ENCODE measurements at places on chromosomes 3 and 15.

DNA sequence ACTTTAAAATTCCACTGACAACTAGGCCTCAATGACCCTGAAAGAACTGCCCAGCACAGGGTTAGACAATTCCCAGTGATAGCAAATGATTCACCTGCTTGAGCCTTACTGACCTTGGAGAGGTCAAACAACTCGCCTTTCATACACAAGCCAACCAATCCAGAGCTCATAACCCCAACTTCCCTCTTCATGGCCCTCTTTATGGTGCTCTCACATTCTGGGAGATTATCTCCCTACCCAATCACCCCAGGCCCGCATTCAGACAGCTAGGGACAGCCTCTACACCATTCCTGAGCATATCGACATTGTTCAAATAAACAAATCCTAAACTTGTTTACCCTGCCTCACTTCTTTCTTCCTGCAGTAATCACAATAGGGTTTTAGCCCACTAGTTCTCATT lies 32.2 kb upstream of the COLQ start:
- no peak for DNase-seq

GRCh38 chr3:113051302-113051711 lies 60.5 kb downstream of the GTPBP8 start:
- DNase-seq, result peak; percentile 92

- no peak for DNase-seq
Measured at GRCh38 chr3:11907667-11908660, 61.3 kb upstream of the TAMM41 start.

DNA sequence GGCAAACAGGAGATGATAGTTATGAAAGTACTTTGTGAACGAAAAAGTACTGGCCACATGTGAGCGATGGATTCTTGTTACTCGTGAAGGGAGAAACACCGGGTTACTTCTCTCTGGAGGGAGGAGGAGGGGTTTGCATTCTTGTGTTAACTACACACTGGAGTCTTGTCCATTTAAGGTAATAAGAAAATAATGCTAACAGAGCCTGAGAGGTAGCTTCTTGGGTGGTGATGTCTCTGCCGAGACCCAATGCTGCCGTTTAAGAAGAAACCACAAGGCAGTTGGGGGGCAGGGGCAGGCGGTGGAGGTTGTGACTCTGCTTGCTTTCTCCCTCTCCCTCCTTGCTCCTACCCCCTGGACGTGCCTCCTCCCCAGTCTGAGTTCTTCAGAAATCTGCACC lies 100.9 kb upstream of the ROPN1 start:
- no peak for DNase-seq

DNA sequence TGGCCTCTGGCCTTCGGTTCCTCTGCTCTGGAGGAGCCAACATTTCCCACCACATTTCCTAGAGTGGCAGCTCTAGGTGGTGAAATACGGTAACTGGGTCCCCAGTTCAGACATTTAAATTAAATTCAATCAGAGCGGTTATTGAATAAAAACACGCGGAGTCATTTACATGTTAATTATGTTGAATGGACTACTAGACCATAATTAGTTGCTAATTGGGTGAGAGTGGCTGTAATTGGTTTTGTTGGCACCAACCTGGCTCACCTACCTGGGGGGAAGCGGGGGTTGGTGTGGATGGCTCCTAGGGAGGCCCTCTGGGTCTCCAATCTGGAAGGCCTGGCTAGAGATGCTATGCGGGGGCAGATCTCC lies 12.7 kb downstream of the SEMA3F start:
- no peak for DNase-seq

DNA sequence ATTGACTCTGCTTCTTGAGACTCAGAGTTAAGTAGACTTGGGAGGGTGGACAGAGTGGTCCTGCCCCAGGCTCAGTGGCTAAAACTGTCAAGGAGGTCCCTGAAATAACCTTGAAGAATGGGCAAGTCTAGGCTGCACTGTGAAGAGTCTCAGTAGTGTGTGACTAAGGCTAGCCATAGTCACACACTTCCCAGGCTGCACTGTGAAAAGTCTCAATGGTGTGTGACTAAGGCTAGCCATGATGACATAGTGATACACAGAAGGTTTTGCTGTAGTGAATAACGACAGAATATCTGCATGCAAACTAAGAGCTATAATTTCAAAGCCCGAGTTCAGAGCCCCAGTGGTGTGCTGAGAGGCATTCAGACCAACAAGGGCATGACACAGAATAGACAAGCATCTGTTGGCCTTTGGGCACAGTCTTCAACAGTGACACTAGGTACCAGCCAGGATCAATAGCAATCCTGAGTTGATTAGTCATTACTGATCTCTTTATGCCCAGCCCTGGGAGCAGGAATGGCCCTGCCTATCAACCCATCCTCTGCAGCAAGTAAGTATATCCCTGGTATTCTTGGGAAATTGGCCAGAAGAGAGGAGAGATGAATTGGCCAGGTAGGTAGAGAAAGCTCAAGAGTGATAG lies 72.4 kb upstream of the BBX start:
- DNase-seq, result no peak

GRCh38 chr3:179402963-179403362 lies 48.3 kb downstream of the GNB4 start:
- DNase-seq, result no peak

DNA sequence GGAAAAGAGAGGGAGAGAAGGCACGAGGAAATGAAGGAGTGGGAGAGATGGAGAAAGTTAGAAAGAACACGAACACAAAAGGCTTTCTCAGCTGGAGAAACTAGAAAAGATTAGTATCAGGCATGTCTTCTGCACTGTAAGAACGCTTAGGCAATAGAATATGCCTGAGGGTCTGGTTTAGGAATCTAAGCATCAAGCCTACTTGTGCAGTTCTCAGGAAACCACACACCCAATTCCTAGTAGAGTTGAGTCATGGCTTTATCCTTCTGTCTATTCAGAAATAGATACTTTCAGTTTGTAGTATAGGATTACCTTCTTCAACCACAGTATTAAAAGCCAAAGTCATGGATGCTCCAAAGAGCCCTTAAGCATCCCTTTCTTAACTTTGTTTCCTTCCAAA lies 969.4 kb downstream of the NTRK3 start:
- no peak for DNase-seq

- DNase-seq, result no peak
Measured at GRCh38 chr15:78788016-78788660, 23.1 kb downstream of the ADAMTS7 start.

DNA sequence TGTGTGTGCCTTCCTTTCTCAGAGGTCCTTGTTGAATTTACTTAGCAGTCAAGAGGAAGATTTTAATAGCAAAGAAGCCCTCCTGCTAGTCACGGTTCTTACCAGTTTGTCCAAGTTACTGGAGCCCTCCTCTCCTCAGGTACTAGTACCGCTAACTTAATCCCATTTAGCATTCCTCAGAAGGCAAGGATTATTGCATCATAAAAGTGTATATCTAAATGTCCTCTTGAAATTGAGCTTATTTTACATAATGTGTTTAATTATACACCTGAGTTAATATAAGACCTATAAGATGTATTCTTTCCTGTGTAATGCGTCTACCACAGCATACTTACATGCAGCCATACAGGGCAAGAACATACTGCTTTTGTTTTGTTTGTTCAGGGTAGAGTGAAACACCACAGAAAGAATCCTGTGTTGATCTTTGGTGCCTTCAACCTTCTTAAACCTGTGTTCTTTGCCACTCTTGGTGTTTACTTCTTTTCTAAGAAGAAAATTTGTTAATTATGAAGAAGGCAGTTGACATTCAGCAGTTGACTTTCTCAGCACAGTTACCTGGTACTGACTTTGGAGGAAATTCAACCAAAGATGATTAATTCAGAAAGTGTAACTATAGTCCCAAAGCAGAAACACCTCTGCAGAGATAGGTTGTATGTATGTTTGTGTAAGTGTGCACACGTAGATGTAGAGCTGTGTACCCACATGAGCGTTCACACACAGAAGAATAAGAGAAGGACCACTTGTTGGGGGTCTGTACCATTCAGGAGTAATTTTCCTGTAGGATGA lies 33.1 kb downstream of the POLG start:
- no peak for DNase-seq

DNA sequence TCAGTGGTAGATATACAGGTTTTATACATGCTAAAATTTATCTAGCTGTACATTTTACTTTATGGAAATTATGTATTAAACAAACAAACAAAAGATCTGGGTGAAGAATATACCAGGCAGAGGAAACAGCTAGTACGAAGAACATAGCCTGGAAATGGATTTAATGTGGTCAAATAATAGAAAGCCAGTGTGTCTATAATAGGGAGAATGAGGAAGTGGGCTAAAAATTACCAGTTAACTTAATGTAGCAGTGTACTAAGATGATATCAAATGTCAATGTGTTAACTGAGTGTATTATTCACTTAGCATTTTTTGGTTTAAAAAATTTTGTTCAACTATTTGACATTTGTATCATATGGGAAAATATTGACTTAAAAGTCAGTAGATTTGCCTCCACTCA lies 22.8 kb upstream of the SLC15A2 start:
- no peak for DNase-seq

DNA sequence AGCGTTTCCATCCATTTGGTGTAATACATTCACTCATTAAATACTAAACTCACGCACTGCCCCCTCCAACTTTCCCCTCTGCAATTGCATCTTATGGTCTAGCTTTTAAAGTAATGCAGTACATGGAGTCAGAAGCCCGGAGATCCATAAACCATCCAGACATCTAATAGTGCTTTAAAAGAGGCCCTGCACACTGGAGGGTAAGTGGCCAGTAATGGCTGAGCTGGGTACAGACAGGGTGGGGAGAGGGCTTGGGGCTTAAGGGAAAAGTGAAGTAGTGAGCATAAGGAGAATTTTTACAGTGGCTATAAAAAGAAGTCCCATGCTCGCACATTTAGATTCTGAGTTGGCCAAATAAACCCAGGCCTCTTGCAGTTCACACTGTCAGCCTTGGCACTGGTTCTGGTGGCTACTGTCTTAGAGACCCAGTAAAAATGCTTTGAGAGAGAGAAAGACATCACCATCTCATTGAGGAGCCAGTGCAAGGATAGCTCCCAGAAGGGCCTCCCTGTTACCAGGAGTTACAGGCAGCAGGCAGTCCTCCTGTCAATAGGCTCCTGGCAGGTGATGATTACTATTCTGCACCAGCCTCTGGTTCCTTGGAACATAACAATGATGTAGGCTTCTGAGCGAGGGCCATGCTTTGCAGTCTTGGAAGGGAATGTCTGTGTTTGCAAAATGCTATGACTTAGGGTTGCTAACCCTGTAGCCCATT lies 112.6 kb upstream of the NEO1 start:
- no peak for DNase-seq

DNA sequence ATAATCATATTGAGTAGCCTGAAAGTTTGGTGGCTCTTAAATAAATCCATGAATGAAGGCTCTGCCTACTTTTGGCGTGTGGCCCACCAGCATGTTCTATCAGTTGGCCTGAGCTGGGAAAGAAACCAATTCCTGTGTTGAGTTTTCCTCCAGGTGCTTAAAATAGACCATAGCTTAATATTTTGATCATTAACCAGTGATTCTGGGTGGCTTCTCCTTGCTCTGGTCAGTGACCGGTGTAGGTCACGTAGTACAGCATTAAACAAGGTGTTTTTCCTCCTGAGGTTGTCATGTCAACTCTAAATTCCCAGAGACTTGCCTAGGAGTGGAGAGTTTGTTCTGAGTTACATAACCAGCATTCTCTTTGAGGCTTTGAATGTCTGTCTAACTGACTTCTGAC lies 1.3 kb downstream of the HHLA2 start:
- no peak for DNase-seq

DNA sequence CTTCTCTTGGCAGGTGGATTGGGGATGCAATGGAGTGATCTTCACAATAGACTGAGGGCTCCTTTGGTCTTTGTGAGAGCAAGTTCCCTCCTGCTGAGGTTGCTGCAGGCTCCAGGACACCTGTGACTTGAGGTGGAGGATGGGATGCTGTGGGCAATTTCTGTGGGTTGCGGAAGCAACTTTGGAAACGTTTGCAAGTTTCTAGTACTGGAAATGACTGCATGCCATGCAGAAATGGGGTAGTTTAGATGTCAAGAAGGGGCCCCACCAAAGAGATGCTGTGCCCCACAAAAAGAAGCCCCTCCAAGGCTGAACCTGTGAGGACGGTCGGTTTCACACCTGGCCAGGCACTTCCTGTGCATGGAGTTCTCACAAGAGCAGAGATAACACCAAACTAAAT lies 80.4 kb upstream of the XCR1 start:
- DNase-seq, result no peak

DNA sequence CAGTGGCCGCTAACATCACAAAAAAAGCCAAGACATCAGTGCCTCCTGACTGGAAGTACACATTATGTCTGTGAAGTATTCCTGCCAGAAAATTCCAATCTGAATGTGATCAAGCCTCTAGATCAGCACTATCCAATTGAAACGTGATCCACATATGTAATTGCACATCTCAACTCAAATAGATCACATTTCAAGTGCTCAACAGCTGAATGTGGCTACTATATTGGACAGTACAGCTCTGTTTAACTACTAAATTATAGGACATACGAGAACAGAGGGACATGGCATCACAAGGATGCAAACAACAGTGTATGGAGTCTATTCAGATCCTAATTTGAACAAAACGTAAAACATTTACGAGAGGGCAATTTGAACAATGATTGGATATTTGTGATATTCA lies 542 bp upstream of the UBAP1L start:
- no peak for DNase-seq

DNA sequence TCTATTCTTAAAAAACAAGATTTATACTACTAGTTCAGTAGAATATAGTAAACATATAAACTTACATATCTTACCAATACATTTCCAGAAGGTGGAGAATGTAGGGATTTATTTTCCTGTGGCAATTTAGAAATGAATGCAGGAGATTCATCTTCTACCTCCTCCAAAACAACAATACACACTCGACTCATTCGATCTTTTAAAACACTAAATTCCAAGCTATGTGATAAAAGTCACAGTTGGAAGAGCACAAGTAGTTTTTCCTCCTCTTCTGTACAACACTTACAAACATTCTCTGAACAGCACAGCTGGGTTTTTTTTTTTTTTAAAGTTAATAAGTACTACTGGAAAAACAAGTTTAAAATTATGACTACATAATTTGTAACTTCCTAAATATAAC lies 1.4 kb downstream of the ANKRD28 start:
- no peak for DNase-seq

- DNase-seq, result no peak
Measured at GRCh38 chr3:36166477-36166876, 213.8 kb upstream of the STAC start.

DNA sequence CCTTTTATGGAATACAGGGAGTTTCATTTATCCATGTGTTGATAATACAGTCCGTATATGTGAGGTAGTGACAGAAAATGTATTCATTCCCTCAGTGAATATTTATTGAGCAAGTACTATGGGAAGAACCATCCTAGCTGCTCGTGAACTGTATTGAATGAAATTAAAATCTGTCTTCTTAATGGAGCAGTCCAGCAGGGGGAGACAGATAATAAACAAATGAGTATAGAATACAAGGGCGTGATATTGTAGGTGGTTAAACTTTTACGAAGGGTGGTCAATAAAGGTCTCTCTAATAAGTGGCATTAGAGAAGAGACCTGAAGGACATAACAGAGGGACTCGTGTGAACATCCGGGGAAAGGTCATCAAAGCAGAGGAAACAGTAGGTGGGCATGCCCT lies 62.7 kb upstream of the OSTN start:
- DNase-seq, result no peak

- DNase-seq, result no peak
Measured at GRCh38 chr3:40043444-40043755, 234.0 kb downstream of the MYRIP start.

GRCh38 chr3:106294121-106294520 lies 425.3 kb upstream of the CBLB start:
- no peak for DNase-seq

- no peak for DNase-seq
Measured at GRCh38 chr15:97870771-97871170, 89.7 kb upstream of the ARRDC4 start.

GRCh38 chr15:58535894-58536293 lies 104.1 kb downstream of the LIPC start:
- DNase-seq, result no peak
